Suprapubic skin (tissue), 4 donors: ENCODE measurements at places on chromosomes 12 and 14. TPM values are rescaled to one million over a fixed set of nuclear protein-coding genes. Genes with fewer than 3 reads are reported as not detected.
A peak's percentile ranks its signal among the peaks of the same experiment; 100 is the strongest.

The GPATCH2L gene
- 38.3 TPM for total RNA-seq

The C12orf50 gene
- total RNA-seq = not detected

The RTL1 gene
- not detected for total RNA-seq

The KRT75 gene
- 67.9 TPM for total RNA-seq

The TAS2R50 gene
- 0.89 TPM for total RNA-seq

The PRR13 gene
- total RNA-seq = 71.5 TPM

The SLC16A7 gene
- 53.1 TPM for total RNA-seq

The PCED1B gene
- total RNA-seq = not detected

The SCNN1A gene
- total RNA-seq = 99.7 TPM

The STK38L gene
- 28.7 TPM for total RNA-seq

The ADAM20 gene
- total RNA-seq = 1.0 TPM

The MYH6 gene
- not detected for total RNA-seq

The ENDOU gene
- total RNA-seq = 22.9 TPM

The LRIG3 gene
- total RNA-seq = 56.5 TPM

The PPFIA2 gene
- total RNA-seq = 0.11 TPM

The CFAP54 gene
- total RNA-seq = not detected

- H3K27ac ChIP-seq = no peak overlapping the region
- H3K36me3 ChIP-seq = no peaks in the 10 kb centered on the region
- no peak overlapping the region for H3K4me3 ChIP-seq
- peaks cover 73% of the 10 kb centered on the region for H3K4me1 ChIP-seq
- H3K27me3 ChIP-seq = no peaks in the 10 kb centered on the region
- DNase-seq = no peak
Observed at GRCh38 chr12:70246580-70246979, 3.3 kb downstream of the CNOT2 start.

- H3K4me1 ChIP-seq = no peaks in the 10 kb centered on the region
- H3K4me3 ChIP-seq = no peak overlapping the region
- DNase-seq = no peak
- no peaks in the 10 kb centered on the region for H3K27me3 ChIP-seq
- no peak overlapping the region for H3K27ac ChIP-seq
Observed at GRCh38 chr12:127579446-127579845, 687.5 kb upstream of the TMEM132C start.

- H3K27me3 ChIP-seq = no peaks in the 10 kb centered on the region
- peaks cover 65% of the 10 kb centered on the region for H3K4me1 ChIP-seq
- no peaks in the 10 kb centered on the region for H3K36me3 ChIP-seq
- no peak overlapping the region for H3K4me3 ChIP-seq
Observed at GRCh38 chr14:74586681-74587362, 25.2 kb downstream of the LTBP2 start.

GRCh38 chr12:39852346-39852745 lies 232.7 kb upstream of the ABCD2 start:
- no peaks in the 10 kb centered on the region for H3K27me3 ChIP-seq
- H3K36me3 ChIP-seq = no peaks in the 10 kb centered on the region
- H3K27ac ChIP-seq = no peak overlapping the region

- H3K27me3 ChIP-seq = no peaks in the 10 kb centered on the region
- no peak overlapping the region for H3K4me3 ChIP-seq
- H3K27ac ChIP-seq = no peak overlapping the region
- DNase-seq = no peak
Observed at GRCh38 chr12:96420277-96420835, 20.1 kb upstream of the CDK17 start.

GRCh38 chr14:94660306-94660946 lies 48.2 kb downstream of the SERPINA3 start:
- H3K4me1 ChIP-seq = peaks cover 5% of the 10 kb centered on the region
- peak overlapping the region; percentile 7 for H3K27ac ChIP-seq
- H3K36me3 ChIP-seq = no peaks in the 10 kb centered on the region
- DNase-seq = peak; percentile 12
- no peaks in the 10 kb centered on the region for H3K27me3 ChIP-seq
- H3K4me3 ChIP-seq = no peak overlapping the region

GRCh38 chr12:130677957-130678558 lies 38.0 kb downstream of the RIMBP2 start:
- H3K27ac ChIP-seq = no peak overlapping the region
- H3K36me3 ChIP-seq = no peaks in the 10 kb centered on the region
- DNase-seq = no peak
- no peak overlapping the region for H3K4me3 ChIP-seq
- no peaks in the 10 kb centered on the region for H3K27me3 ChIP-seq

GRCh38 chr14:28772613-28773012 lies 6.0 kb downstream of the FOXG1 start:
- peaks cover 100% of the 10 kb centered on the region for H3K27me3 ChIP-seq
- no peak overlapping the region for H3K27ac ChIP-seq
- no peak for DNase-seq
- H3K4me1 ChIP-seq = peaks cover 12% of the 10 kb centered on the region
- no peaks in the 10 kb centered on the region for H3K36me3 ChIP-seq
- no peak overlapping the region for H3K4me3 ChIP-seq

- H3K4me3 ChIP-seq = peak overlapping the region; percentile 2
- H3K27ac ChIP-seq = peak overlapping the region; percentile 32
- DNase-seq = no peak
- H3K4me1 ChIP-seq = peaks cover 42% of the 10 kb centered on the region
Observed at GRCh38 chr14:104872469-104873341, 7.6 kb downstream of the CEP170B start.

- no peaks in the 10 kb centered on the region for H3K36me3 ChIP-seq
- DNase-seq = no peak
- no peak overlapping the region for H3K4me3 ChIP-seq
- H3K4me1 ChIP-seq = peaks cover 7% of the 10 kb centered on the region
- no peaks in the 10 kb centered on the region for H3K27me3 ChIP-seq
- H3K27ac ChIP-seq = no peak overlapping the region
Observed at GRCh38 chr12:121930862-121931261, 12.5 kb downstream of the CFAP251 start.

GRCh38 chr12:34121360-34121759 lies 99.1 kb downstream of the ALG10 start:
- H3K27ac ChIP-seq = no peak overlapping the region
- no peaks in the 10 kb centered on the region for H3K4me1 ChIP-seq
- DNase-seq = no peak
- no peak overlapping the region for H3K4me3 ChIP-seq
- H3K27me3 ChIP-seq = no peaks in the 10 kb centered on the region

GRCh38 chr14:61934385-61934784 lies 172.2 kb downstream of the SNAPC1 start:
- no peaks in the 10 kb centered on the region for H3K4me1 ChIP-seq
- H3K27ac ChIP-seq = no peak overlapping the region
- H3K36me3 ChIP-seq = no peaks in the 10 kb centered on the region
- DNase-seq = no peak
- H3K27me3 ChIP-seq = peaks cover 4% of the 10 kb centered on the region
- no peak overlapping the region for H3K4me3 ChIP-seq

- DNase-seq = no peak
- peaks cover 15% of the 10 kb centered on the region for H3K36me3 ChIP-seq
- H3K27me3 ChIP-seq = no peaks in the 10 kb centered on the region
- H3K4me1 ChIP-seq = no peaks in the 10 kb centered on the region
Observed at GRCh38 chr12:115946092-115946491, 331.4 kb downstream of the MED13L start.

DNA sequence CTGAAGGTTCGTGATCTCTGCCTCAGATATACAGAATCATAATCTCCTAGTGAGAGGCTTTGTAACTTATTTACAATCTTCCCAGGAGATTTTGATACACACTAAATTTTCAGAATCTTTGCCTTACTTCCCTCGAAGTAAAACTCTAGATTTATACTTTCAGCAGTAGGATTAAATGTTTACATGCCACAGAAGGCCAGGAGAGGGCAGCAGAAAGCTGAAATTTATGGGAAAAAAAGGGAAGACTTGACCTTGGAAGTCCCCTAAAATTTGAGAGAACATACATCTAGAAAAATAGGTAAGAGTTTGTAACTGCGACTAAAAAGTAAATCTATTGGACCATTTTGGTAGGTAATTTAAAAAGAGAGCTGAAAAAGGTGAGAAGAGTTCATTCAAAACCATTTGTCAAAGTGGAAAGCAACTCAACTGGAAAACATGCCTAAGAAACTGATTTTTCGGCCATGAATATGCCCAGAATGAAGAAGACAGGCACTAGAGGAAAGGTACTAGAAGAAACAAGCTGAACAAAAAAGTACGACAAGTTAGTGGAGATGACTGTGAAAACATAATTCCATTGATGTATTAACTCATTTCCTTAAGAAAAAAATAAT lies 242.0 kb upstream of the MDGA2 start:
- no peaks in the 10 kb centered on the region for H3K4me1 ChIP-seq
- H3K4me3 ChIP-seq = no peak overlapping the region
- no peaks in the 10 kb centered on the region for H3K36me3 ChIP-seq
- H3K27me3 ChIP-seq = no peaks in the 10 kb centered on the region
- no peak for DNase-seq

DNA sequence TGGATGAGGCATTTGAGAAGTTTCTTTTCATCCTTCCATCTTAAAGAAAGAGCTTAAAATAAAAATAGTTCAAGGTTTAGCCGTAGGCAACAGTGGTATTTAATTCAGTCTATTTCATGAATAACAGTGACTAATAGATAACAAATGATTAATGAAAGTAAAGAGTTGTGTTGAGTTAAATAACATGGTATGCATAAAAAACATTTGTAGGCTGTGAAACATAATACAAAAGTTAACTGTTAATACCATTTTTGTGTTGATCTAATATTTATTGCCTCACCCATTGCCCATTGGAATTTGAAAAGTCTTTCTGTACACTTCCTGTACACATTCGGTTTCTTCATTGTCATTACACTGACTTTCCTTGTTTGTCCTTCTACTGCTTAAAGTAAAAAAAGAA lies 108.6 kb upstream of the PDE3A start:
- H3K4me1 ChIP-seq = no peaks in the 10 kb centered on the region
- H3K4me3 ChIP-seq = no peak overlapping the region
- no peak overlapping the region for H3K27ac ChIP-seq
- H3K27me3 ChIP-seq = no peaks in the 10 kb centered on the region

DNA sequence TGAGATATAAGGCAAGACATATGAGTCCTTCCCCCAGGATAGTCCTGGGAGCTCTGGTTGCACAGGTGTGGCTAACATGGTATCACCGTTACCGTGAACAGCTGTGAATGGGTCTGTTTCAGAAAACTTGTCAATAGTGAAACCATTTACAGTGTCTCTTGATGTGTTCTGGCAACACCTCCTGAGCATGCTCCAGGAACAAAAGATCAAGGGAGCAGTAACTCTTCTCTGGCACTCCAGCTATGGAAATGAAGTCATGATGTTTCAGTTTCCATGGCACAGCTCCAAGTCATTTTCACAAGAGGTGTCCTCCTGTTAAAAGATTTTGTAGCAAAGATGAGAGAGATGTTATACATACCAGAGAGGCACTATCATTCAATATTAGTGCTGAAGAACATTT lies 253.7 kb downstream of the SNAPC1 start:
- no peak overlapping the region for H3K27ac ChIP-seq
- H3K4me3 ChIP-seq = no peak overlapping the region
- no peaks in the 10 kb centered on the region for H3K4me1 ChIP-seq
- no peaks in the 10 kb centered on the region for H3K36me3 ChIP-seq

DNA sequence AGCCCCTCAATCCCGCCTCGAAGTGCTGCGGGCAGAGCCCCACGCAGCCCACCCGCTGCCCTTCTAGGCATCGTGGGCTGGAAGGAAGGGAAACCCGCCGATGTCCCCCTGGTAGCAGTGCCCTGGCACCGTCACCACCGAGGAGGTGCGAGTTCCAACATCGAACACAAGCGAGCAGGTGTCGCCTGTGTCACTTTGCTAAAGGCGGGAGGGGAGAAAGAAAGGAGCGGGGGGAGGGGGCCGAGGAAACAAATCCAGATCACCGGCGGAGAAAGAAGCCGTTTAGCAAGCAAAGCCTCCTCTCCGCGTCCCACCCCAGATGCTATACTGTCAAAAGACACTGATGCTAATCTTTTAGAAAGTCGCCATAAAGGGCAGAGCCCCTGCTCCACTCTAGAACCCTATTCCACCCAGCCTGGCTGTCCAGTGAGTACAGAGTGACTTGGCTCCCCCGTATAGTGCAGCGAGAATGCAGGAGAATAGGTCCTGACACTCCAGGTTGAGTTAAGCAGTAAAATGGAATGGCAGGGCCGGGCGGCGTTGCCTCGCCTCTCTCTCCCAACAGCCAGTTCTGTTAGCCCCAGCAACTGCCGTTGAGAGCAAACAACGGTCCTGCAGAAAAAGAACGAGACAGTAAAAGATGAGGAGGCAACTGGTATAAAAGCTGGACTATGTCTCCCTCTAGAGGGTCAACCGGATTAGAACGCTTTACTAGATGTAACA lies 67.9 kb upstream of the USP15 start:
- peaks cover 37% of the 10 kb centered on the region for H3K27me3 ChIP-seq
- no peak overlapping the region for H3K27ac ChIP-seq
- H3K36me3 ChIP-seq = no peaks in the 10 kb centered on the region

GRCh38 chr14:100278702-100279101 lies 27.5 kb downstream of the SLC25A29 start:
- no peaks in the 10 kb centered on the region for H3K27me3 ChIP-seq
- DNase-seq = no peak
- H3K4me1 ChIP-seq = peaks cover 29% of the 10 kb centered on the region
- H3K27ac ChIP-seq = no peak overlapping the region

DNA sequence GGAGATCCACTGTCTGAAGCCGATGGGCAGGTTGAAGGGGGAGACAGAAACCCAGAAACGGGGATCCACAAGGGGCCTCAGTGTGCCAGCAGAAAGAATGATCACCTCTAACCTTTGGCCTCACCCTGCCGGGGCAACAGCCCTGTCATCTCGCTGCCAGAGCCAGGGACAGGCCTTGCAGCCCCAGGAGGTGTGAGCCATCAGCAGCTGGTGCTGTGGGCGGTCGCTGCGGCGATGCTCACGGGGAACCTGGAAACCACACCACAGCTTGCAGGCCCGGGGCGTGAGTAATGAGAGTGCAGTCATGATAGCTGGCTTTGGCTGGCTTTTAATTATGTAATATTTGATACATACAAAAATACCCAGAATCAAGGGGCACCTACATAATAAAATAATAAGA lies 4.7 kb upstream of the TTC7B start:
- peaks cover 7% of the 10 kb centered on the region for H3K4me1 ChIP-seq
- no peaks in the 10 kb centered on the region for H3K27me3 ChIP-seq
- no peak overlapping the region for H3K27ac ChIP-seq

GRCh38 chr12:5036031-5036430 lies 7.6 kb upstream of the KCNA5 start:
- no peak for DNase-seq
- peaks cover 21% of the 10 kb centered on the region for H3K27me3 ChIP-seq
- H3K4me1 ChIP-seq = no peaks in the 10 kb centered on the region
- no peak overlapping the region for H3K27ac ChIP-seq
- no peaks in the 10 kb centered on the region for H3K36me3 ChIP-seq
- H3K4me3 ChIP-seq = no peak overlapping the region

GRCh38 chr12:86683568-86684304 lies 427.5 kb upstream of the MGAT4C start:
- H3K36me3 ChIP-seq = no peaks in the 10 kb centered on the region
- H3K27me3 ChIP-seq = no peaks in the 10 kb centered on the region
- H3K4me3 ChIP-seq = no peak overlapping the region

- no peak overlapping the region for H3K4me3 ChIP-seq
- no peak overlapping the region for H3K27ac ChIP-seq
Observed at GRCh38 chr14:65575389-65575788, 162.9 kb downstream of the FUT8 start.

GRCh38 chr12:124509676-124510300 lies 57.6 kb downstream of the NCOR2 start:
- no peak overlapping the region for H3K4me3 ChIP-seq
- H3K27me3 ChIP-seq = no peaks in the 10 kb centered on the region
- H3K4me1 ChIP-seq = peaks cover 97% of the 10 kb centered on the region
- DNase-seq = no peak

GRCh38 chr14:46820291-46820690 lies 168.7 kb upstream of the RPL10L start:
- no peaks in the 10 kb centered on the region for H3K27me3 ChIP-seq
- DNase-seq = no peak
- no peaks in the 10 kb centered on the region for H3K36me3 ChIP-seq
- no peak overlapping the region for H3K4me3 ChIP-seq
- H3K27ac ChIP-seq = no peak overlapping the region

- no peak overlapping the region for H3K4me3 ChIP-seq
- H3K27ac ChIP-seq = no peak overlapping the region
- H3K4me1 ChIP-seq = peaks cover 25% of the 10 kb centered on the region
- DNase-seq = no peak
Observed at GRCh38 chr12:47747126-47747525, 11.6 kb downstream of the RAPGEF3 start.
